ENCODE measurements at places on chromosomes 1 and 21.

DNA sequence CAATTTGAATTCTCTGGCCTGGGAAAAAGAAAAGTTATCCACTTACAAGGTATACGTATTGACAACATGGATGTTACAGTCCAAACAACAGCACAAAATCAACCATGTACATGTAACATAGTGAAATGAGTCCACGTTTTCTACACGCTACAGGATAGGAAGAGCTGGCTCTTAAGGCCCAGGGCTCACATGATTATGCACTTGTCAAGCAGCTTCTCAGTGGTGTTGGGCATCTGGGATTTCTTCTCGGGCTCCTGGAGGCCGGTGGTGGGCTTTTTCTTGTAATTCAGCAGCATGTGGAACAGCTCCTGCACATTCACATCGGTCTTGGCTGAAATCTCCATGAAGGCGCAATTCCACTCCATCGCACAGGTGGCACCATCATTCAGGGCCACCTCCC lies 4.0 kb downstream of the DIRAS3 start:
- no peak for DNase-seq

- no peak for DNase-seq
Observed at GRCh38 chr1:229194096-229194495, 76.8 kb upstream of the RAB4A start.

GRCh38 chr1:65393347-65393746 lies 27.1 kb upstream of the LEPR start:
- DNase-seq, result no peak

GRCh38 chr1:195903203-195903602 lies 705.0 kb downstream of the KCNT2 start:
- no peak for DNase-seq
